ENCODE measurements at places on chromosomes 3 and 15. TPM values are rescaled to one million over a fixed set of nuclear protein-coding genes. Genes with fewer than 3 reads are reported as not detected.

FBXL2 gene
- 32.1 TPM for polyA plus RNA-seq

GRCh38 chr3:4741404-4742307 is 237.6 kb upstream of the BHLHE40 start:
- DNase-seq = no peak

GRCh38 chr15:85839643-85840042 is 44.9 kb upstream of the KLHL25 start:
- no peak for DNase-seq

DNA sequence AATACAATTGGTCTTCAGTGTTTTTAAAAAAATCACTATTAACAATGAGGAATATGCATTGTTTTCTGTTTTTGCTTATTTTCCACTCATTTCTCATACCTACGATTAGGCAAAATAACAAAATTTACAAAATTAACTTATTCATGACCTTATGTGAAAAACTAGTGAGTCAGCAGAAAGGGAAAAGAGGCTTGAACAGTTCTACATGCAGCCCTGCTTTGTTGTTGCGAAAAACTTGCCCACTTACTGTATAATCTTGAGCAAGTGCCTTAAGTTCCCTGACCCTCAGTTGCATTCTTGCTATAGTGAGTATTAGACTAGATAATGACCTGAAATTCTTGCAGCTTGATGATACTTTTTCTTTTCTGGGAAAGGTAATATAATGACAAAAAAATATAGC is 551.1 kb upstream of the BCHE start:
- DNase-seq = no peak

- no peak for DNase-seq
Measured at GRCh38 chr15:46580487-46580886, 945.7 kb downstream of the SQOR start.

DNA sequence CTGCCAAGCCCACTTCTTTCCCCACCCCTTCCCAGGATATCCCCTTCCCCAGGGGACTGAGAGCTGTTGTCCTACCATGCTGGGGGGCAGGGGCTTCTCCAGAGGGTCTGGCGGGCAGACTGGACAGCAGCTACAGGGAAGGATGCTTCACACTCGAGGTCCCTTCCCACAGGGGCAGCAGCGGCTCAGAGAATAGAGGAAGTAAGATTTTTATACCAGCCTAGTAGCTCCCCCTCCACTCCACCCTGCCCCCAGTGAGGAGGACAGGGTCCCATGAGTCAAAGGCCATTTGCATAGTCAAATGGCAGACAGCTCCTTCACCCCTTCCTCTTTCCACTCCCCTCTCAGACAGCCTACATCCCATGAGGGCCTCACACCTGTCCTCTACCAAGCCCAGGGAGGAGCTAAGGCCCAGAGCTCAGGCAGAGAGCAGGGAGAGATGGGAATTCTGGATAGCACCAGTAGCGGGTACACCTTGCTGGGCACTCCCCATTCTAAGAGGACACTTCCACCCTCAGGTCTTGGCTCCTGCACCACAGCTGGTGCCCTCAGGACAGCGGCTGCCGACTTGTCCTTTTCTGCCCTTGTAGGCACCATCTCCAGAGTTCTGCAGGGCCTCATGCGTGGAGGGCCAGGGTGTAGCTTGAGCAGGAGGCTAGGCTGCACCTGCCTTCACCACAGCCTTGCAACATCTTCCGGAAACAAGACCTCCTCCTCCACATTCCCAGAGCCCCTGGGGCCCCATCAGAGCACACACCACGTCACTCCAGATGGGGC is at the start of gene TLR9:
TLR9 (minus strand) TSS at position 194 of the 777 bp plus-strand sequence; CDS start at position 78, 116 bp downstream.
- DNase-seq = no peak
